ENCODE measurements at places on chromosomes 7 and 10. TPM values are rescaled to one million over a fixed set of nuclear protein-coding genes. Genes with fewer than 3 reads are reported as not detected.

C7orf25 gene
- total RNA-seq = 13.9 TPM

RNF148 gene
- 4.3 TPM for total RNA-seq

EBF3 gene
- total RNA-seq = 28.6 TPM

LRRD1 gene
- total RNA-seq = 0.44 TPM

AHR gene
- total RNA-seq = 75.2 TPM

UCMA gene
- not detected for total RNA-seq

LIPM gene
- not detected for total RNA-seq

HNRNPA2B1 gene
- 359 TPM for total RNA-seq

PEX1 gene
- total RNA-seq = 53.4 TPM

OR6V1 gene
- not detected for total RNA-seq

SPDYE18 gene
- total RNA-seq = 2.6 TPM

CLEC2L gene
- total RNA-seq = 2.8 TPM

HOXA11 gene
- total RNA-seq = not detected

FGFBP3 gene
- 15.3 TPM for total RNA-seq

TMEM270 gene
- total RNA-seq = not detected

RASSF4 gene
- total RNA-seq = 48.5 TPM

SEMA4G gene
- 6.6 TPM for total RNA-seq

CAV1 gene
- 98.6 TPM for total RNA-seq

AEBP1 gene
- 143 TPM for total RNA-seq

KLLN gene
- 0.55 TPM for total RNA-seq

ZNF804B gene
- total RNA-seq = 6.3 TPM

SOSTDC1 gene
- total RNA-seq = 47.6 TPM

PPP1R17 gene
- 0.33 TPM for total RNA-seq

VSTM2A gene
- total RNA-seq = 27.3 TPM

GIMAP1 gene
- 1.9 TPM for total RNA-seq

VWC2 gene
- total RNA-seq = 3.7 TPM

MET gene
- total RNA-seq = 43.3 TPM

FGF8 gene
- total RNA-seq = 4.0 TPM

ZWINT gene
- total RNA-seq = 16.4 TPM

TRIM50 gene
- total RNA-seq = not detected

ANKRD61 gene
- total RNA-seq = not detected

PDZD8 gene
- total RNA-seq = 34.7 TPM

ANKMY2 gene
- total RNA-seq = 49.0 TPM

LIPN gene
- total RNA-seq = not detected

C10orf105 gene
- total RNA-seq = 0.11 TPM

C10orf53 gene
- not detected for total RNA-seq

MINPP1 gene
- total RNA-seq = 42.3 TPM

FRG2B gene
- total RNA-seq = not detected

PPA1 gene
- 123 TPM for total RNA-seq

EGFR gene
- 44.1 TPM for total RNA-seq

NRCAM gene
- 171 TPM for total RNA-seq

TRIM73 gene
- total RNA-seq = 2.0 TPM

NME8 gene
- not detected for total RNA-seq

FAM25G gene
- total RNA-seq = not detected

NXPH1 gene
- 1.6 TPM for total RNA-seq

LIPF gene
- total RNA-seq = not detected

DRGX gene
- total RNA-seq = 1.3 TPM

TMEM196 gene
- 9.7 TPM for total RNA-seq

SORBS1 gene
- total RNA-seq = 72.9 TPM
